ENCODE measurements at places on chromosomes 3 and 15.

- no peak for DNase-seq
These were observed 7.7 kb downstream of the STOML1 start for GRCh38 chr15:73984208-73984979.

DNA sequence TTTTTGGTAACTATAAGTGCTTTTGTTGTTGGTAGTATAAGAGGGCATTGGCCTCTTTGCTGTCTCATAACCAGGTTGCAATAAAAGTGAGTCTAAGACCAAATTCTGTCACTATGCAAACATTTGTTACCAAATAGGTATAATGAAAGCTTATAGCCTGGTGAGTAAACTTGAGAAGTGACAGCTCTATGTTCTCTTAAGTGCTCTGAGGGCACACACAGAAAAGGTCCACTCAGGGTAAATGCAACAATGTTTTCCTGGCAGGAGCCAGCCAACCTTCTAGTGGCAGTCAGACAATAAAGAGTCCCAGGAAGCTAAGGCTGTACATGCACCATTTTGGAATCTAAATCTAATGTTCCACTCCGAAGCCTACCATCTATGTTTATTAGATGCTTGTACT, 262.1 kb upstream of the TGFBR2 start:
- DNase-seq = no peak

DNA sequence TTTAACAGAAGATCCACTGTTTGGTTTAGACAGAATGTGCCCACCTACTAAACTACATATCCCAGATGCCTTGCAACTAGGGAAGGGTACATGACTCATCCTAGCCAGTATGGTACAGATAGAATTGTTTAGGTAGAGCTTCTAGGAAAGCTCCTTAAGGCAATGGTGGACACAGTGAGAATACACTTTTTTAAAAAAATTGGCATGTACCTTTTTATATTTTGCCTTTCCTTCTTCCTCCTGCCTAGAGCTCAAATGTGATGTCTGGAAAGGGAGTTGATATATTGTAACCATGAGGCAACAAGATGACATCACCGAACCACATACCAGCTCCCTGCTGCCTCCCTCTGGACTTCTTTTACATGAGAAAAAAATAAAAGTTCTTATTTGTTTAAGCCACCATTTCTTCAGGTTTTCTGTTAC, 14.4 kb upstream of the C3orf80 start:
- DNase-seq = peak; percentile 12

GRCh38 chr3:78565712-78566111, 1202.1 kb downstream of the ROBO1 start:
- DNase-seq = no peak

DNA sequence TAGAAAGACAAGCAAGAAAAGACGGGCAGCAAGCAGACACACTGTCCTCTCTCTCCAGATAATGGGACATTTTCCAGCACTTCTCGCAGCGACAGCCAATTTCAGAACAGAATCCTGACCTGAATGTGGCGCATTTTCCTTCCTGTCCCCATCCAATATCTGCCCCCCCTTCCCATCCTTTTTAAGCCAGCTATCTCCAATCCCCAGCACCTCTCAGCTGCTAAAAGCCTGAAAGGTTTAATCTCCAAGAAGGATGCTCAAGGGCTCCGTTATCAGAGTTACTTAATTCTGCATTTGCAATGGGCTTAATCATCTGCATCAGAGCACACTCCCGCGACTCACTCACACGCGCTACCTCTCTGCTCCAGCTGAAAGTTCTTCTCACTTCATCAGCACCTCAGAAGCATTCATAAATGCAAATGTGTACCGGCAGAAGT, 50.5 kb downstream of the SRGAP3 start:
- DNase-seq = no peak

DNA sequence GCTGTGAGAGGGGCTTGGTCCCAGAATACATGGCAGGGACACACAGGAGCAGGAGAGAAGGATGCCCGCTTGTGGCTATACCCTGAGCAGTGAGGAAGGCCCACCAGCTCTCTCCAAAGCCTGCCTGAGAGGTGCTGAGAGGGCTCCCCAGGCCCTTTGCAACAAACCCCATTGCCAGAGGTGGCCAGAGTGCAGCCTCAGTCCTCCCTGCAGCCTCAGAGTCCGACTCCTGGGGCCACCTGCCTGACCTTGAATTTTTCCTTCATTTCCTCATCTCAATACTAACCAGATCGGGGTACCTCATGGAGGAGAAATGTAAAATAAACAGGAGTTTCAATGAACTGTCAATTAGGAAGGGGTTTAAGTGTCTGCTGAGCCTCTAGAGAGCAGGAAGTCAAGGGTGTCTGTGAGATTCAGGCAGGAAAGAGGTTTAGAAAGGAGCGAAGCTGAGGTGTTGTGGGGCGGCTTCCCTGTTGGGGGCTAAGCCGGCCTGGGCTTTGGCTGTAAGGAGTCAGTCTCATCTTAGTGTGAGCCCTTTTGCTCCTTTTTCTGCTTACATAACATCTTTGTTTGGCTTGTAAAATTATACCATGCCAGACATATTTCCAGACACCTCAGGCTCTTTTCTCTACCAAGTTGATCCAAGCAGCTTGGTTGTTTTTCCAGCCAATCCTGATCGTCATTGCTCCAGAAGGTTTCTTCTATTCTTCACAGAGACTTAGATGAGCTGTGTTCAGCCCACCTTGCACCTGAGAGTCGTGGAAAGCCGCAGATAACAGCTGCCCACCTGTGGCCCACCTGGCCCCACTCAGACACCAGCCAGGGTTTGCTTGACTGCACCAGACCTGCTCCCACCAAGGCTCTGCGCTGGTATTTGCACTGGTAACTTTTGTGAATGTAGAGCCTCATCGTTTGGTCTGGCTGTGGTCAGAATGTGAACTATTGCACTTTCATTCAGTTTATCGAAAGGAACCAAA, 36.7 kb downstream of the CMTM7 start:
- DNase-seq = no peak

DNA sequence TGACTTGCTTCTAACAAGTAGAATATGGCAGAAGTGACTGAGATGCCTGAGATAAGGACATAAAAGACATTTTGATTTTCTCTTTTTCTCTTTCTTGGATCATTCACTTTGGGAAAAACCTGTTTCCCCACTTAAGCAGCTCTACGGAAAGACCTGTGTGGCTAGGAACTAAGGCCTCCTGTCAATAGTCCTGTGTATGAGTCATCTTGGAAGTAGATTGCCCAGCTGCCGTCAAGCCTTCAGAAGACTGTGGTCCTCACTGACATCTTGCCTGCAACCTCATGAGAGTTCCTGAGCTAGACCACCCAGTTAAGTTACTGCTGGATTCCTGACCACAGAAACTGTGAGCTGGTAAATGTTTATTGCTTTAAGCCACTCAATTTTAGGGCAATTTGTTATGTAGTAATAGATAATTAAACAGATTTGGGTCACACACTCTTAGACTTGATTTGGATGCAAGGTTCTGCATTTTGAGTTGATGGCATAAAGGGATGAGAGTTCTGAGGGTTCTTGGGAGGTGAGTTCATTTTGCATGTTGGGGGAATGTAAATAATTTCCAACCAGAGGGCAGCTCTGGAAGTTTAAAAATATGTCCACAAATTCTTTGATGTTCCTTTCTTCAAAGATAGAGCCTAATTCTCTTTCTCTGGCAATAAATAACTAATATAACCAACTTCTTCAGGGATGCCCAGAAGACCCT, 229.2 kb downstream of the SQOR start:
- no peak for DNase-seq

DNA sequence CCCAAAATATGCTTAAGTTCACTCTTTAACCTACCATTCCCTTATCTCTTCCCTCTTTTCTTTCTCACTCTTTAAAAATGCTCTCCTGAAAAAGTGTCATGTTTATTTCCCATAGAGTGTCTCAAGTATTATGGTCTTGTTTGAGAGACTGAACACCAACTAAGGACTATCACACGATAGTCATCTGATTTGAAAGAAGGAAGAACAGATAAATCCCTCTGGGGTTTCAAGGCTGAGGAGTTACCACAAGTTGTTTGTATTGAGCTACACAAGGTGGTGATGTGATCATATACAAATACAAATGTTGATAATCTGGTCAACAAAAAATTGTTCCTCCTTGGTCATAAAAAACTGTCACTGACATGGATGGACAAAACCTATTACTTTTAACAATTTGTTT, 13.8 kb downstream of the MEIS2 start:
- DNase-seq = no peak

DNA sequence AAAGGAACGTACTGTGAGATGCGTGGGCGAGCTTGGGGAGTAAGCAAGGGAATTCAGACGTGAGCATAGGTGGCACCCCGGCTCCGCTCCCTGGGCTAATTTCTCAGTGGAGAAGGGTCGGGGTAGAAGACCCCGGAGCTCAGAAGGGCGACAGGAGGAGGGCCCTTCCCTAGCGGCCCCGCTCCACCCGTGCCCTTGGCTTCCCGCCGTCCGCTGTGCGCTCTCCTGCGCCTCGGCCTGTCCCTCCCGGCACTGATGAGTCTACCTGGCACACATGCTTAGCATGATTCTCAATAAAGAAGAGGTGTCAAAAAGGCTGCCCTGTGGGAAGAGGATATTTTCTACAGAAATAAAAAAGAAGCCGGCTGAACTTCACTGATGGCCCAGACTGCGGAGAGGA, 292.7 kb downstream of the OCA2 start:
- no peak for DNase-seq

GRCh38 chr15:63601026-63601703, 4.0 kb downstream of the FBXL22 start:
- DNase-seq = no peak

DNA sequence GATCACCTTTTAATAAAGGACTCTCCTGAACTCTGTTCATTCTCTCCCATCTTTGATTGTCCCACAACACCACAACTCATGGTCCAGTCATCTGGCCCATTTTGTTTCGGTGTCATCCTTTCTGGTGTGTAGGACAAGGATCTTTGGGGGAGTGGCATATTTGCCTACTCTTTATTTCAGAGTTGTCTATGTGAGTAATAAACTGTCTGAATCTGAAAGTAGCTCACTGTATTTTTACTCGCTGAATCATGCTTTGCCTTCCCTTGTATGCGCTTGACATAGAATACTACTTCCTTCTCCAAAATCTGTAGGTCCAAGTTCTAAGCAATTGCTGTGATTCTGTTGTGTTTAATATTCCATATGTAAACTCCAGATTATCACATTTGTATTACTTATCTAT, 29.9 kb upstream of the NOX5 start:
- DNase-seq = no peak

GRCh38 chr3:114499976-114500375, 206.1 kb downstream of the TIGIT start:
- no peak for DNase-seq

DNA sequence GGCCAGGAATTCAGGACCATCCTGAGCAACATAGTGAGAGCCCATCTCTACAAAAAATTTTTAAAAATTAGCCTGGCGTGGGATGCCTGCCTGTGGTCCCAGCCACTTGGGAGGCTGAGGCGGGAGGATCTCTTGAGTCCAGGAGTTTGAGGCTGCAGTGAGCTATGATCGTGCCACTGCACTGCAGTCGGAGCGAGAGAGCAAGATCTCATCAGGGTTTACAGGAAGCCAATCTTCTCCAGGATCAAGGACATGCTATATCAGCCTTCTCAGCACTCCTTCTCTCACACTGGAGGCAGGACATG, 451 bp upstream of the STOML1 start:
- no peak for DNase-seq

All from BJ (cell line).